Cardiac atrium fibroblast (primary cell): ENCODE measurements at places on chromosomes 5 and 9. TPM values are rescaled to one million over a fixed set of nuclear protein-coding genes. Genes with fewer than 3 reads are reported as not detected.

The HTR1A gene
- total RNA-seq: not detected in 2 replicates

The ANAPC2 gene
- 13.5 and 20.3 TPM in 2 replicates for total RNA-seq

The TMEM232 gene
- total RNA-seq: 1.8 TPM in 1 of 2 replicates, not detected in the other

The OR2V1 gene
- not detected in 2 replicates for total RNA-seq

The NEUROG1 gene
- total RNA-seq: not detected in 2 replicates

The NIM1K gene
- total RNA-seq: 1.1 and 1.6 TPM in 2 replicates

The DMRTA1 gene
- not detected in 2 replicates for total RNA-seq

The TTC39B gene
- total RNA-seq: 8.6 and 9.2 TPM in 2 replicates

The AGXT2 gene
- not detected in 2 replicates for total RNA-seq

The IL13 gene
- total RNA-seq: 1.3 TPM in 1 of 2 replicates, not detected in the other

The ORM2 gene
- not detected in 2 replicates for total RNA-seq
